ENCODE measurements at places on chromosomes 2 and 18. TPM values are rescaled to one million over a fixed set of nuclear protein-coding genes. Genes with fewer than 3 reads are reported as not detected.

GRCh38 chr2:154556146-154556545 is 142.3 kb upstream of the KCNJ3 start:
- no peaks in the 10 kb centered on the region for H3K36me3 ChIP-seq
- H3K4me3 ChIP-seq: no peak overlapping the region
- H3K27me3 ChIP-seq: no peaks in the 10 kb centered on the region
- no peaks in the 10 kb centered on the region for H3K4me1 ChIP-seq
- no peak overlapping the region for H3K27ac ChIP-seq

DNA sequence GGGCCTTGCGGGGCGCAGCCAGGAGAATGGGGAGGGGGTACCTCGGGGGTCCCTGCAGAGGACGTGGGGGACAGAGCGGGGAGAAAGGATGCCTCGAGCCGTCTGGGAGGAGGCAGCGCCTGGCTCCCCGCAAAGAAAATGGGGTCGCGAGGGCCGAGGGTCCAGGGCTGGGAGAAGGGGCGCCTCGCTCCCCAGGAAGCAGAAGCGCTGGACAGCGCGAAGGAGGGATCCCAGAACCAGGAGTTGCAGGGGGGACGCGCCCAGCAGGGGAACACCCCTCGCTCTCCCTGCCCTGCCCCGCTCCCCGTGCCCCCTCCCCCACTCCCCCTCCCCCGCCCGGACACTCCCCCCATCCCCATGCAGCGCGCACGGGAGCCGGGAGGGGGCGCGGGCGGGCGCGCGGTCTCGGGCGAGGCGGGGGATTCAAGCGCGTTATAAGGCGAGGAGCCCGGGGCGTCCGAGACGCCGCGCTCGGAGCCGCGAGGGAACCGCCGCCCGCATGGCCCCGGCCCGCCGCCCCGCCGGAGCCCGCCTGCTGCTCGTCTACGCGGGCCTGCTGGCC is at the start of gene ERFE:
TSS of gene ERFE (plus strand) at position 462 of the 562 bp plus-strand sequence. CDS start at position 500, 38 bp downstream.
- H3K4me3 ChIP-seq: peak within 1 kb of the TSS; percentile 51
- H3K36me3 ChIP-seq: no peaks in the 10 kb centered on the region
- H3K27me3 ChIP-seq: no peaks in the 10 kb centered on the region
- H3K27ac ChIP-seq: no peak within 1 kb of the TSS
- peaks cover 20% of the 10 kb centered on the region for H3K4me1 ChIP-seq
- DNase-seq: no peak

- no peak for DNase-seq
- no peaks in the 10 kb centered on the region for H3K36me3 ChIP-seq
- H3K27me3 ChIP-seq: no peaks in the 10 kb centered on the region
- H3K4me1 ChIP-seq: no peaks in the 10 kb centered on the region
Measured at GRCh38 chr18:46360102-46360699, 256.0 kb downstream of the HAUS1 start.

- no peak overlapping the region for H3K27ac ChIP-seq
- no peak for DNase-seq
- H3K4me1 ChIP-seq: peaks cover 9% of the 10 kb centered on the region
- H3K4me3 ChIP-seq: no peak overlapping the region
- H3K27me3 ChIP-seq: no peaks in the 10 kb centered on the region
Measured at GRCh38 chr2:227404585-227405271, 17.0 kb upstream of the SCYGR1 start.

DNA sequence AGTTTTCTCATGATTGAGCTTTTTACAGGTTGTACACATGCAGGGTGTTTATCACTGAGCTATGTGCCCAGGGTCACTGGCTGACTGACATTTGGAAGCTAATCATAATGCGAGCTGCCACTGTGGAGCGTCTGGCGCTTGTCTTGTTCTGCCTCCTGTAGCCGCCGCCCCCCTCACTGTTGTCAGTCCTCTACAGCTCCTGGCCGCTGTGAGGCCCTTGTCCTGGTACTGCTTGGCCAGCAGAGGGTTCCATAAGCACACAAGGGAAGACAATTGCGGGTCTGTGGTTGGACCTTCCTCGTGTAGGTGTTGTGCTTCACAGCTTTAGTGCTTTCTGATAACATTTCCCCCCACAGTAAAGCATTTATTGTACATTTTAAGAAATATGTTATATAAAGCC is 105.6 kb upstream of the LDLRAD4 start:
- DNase-seq: peak; percentile 50
- H3K4me3 ChIP-seq: no peak overlapping the region
- H3K36me3 ChIP-seq: peaks cover 23% of the 10 kb centered on the region
- no peaks in the 10 kb centered on the region for H3K4me1 ChIP-seq
- H3K27me3 ChIP-seq: no peaks in the 10 kb centered on the region
- no peak overlapping the region for H3K27ac ChIP-seq

GRCh38 chr2:25389161-25389560 is 47.4 kb upstream of the DNMT3A start:
- H3K27me3 ChIP-seq: no peaks in the 10 kb centered on the region
- no peak overlapping the region for H3K4me3 ChIP-seq
- no peaks in the 10 kb centered on the region for H3K4me1 ChIP-seq
- no peaks in the 10 kb centered on the region for H3K36me3 ChIP-seq
- no peak for DNase-seq

- H3K36me3 ChIP-seq: no peaks in the 10 kb centered on the region
- DNase-seq: no peak
- H3K27ac ChIP-seq: no peak overlapping the region
- H3K4me3 ChIP-seq: no peak overlapping the region
- no peaks in the 10 kb centered on the region for H3K4me1 ChIP-seq
Measured at GRCh38 chr2:43622931-43623451, 14.1 kb upstream of the PLEKHH2 start.

DNA sequence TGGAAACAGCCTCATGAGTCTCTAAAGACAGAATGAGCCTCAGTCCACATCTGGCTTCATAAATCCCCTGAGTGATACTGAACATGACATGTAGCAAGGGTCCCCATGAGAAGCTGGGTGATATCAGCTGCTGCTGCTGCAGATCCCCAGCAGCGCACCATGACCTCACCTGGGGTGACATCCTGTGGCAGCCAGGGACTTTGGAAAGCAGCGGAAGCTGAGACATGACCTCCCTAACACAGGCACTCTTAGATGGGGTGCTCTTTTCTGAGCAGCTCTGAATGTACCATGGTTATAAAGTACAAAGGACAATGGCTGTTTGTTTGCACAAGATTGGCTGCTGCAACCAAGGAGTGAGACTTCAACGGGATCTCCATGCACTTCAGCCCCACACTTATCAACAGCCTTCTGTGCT is 74.7 kb upstream of the TMEM200C start:
- no peak for DNase-seq
- H3K27ac ChIP-seq: no peak overlapping the region
- no peaks in the 10 kb centered on the region for H3K36me3 ChIP-seq
- peaks cover 21% of the 10 kb centered on the region for H3K27me3 ChIP-seq
- H3K4me3 ChIP-seq: no peak overlapping the region

DNA sequence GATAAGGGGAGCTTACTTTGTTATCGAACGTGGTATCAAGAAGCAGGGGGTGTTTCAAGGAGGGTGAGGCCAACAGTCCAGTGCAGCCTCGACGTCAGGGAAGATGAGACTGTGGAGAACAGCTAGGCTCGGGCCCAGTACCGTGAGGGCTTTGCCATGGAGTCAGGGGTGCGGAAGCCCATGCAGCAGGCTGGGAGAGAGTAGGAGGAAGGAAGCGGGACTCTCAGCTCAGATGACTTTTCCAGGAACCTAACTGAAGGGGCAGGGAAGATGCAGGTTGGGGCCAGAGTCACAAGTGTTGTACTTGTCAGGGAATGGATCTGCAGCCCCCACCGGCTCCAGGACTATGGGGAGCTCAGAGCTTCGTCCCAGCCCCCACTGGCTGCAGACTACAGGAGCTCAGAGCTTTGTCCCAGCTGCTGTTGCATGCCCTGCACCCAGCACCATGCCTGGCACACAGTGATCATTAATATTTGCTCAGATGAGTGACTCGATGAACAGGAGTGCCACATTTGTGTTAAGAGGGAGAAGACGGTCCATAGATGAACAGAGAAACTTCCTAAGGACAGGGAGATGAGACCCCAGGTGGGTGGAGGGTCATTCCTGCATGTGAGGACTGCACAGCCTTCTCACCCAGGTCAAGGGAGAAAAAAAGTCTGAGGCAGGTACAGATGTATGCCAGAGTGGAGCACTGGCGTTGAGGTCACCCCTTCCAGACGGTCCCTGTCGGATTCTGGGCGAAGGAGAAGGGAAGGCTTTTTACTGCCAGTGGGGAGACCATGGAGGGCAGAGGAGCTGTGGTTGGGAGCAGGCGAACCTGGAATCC is 36.4 kb downstream of the PTGR3 start:
- H3K4me3 ChIP-seq: no peak overlapping the region
- no peaks in the 10 kb centered on the region for H3K27me3 ChIP-seq
- no peaks in the 10 kb centered on the region for H3K4me1 ChIP-seq
- no peak for DNase-seq
- no peaks in the 10 kb centered on the region for H3K36me3 ChIP-seq
- H3K27ac ChIP-seq: no peak overlapping the region

GRCh38 chr2:132374551-132374950 is 42.1 kb upstream of the GPR39 start:
- DNase-seq: peak; percentile 75
- H3K27ac ChIP-seq: peak overlapping the region; percentile 37
- no peaks in the 10 kb centered on the region for H3K36me3 ChIP-seq
- H3K4me1 ChIP-seq: no peaks in the 10 kb centered on the region
- no peaks in the 10 kb centered on the region for H3K27me3 ChIP-seq

- H3K36me3 ChIP-seq: peaks cover 15% of the 10 kb centered on the region
- H3K27ac ChIP-seq: no peak overlapping the region
- no peak for DNase-seq
- H3K4me1 ChIP-seq: peaks cover 8% of the 10 kb centered on the region
- no peaks in the 10 kb centered on the region for H3K27me3 ChIP-seq
Measured at GRCh38 chr2:46950314-46950713, 34.7 kb upstream of the MCFD2 start.

GRCh38 chr2:133166031-133166430 is 402.2 kb downstream of the NCKAP5 start:
- no peaks in the 10 kb centered on the region for H3K4me1 ChIP-seq
- H3K27me3 ChIP-seq: no peaks in the 10 kb centered on the region
- H3K4me3 ChIP-seq: no peak overlapping the region
- H3K27ac ChIP-seq: no peak overlapping the region
- peak; percentile 48 for DNase-seq

DNA sequence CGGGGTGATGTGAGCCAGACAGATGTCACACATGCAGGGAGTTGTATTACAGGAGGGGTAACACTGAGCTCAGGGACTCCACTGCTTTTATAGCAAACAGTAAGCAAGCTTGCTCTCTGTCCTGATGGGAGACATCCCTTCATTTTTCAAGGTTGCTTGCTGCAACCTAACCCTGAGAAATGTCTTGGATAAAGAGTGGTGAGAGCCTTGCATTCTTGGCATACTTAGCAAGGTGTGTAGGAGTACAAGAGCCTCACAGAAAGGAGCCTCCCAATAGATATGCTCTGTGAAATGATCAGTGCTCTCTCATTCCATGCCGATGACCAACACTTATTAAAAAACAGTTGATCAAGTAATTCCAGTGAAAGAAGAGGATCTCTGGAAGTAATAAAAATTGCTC is 8.1 kb downstream of the PFN4 start:
- H3K27me3 ChIP-seq: no peaks in the 10 kb centered on the region
- no peaks in the 10 kb centered on the region for H3K36me3 ChIP-seq
- H3K27ac ChIP-seq: no peak overlapping the region

DNA sequence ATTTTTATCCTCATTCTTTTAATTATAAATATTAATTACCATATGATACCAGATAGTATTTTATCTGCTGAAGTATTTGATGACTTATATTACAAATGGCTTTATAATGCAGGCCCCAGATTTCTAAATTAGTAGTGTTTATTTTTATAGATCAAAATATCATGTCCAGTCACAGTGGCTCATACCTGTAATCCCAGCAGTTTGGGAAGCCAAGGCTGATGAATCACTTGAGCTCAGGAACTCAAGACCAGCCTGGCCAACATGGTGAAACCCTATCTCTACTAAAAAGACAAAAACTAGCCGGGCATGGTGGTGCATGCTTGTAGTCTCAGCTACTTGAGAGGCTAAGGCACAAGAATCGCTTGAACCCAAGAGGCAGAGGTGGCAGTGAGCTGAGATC is 100.1 kb upstream of the ARHGAP15 start:
- no peak overlapping the region for H3K4me3 ChIP-seq
- no peak overlapping the region for H3K27ac ChIP-seq

DNA sequence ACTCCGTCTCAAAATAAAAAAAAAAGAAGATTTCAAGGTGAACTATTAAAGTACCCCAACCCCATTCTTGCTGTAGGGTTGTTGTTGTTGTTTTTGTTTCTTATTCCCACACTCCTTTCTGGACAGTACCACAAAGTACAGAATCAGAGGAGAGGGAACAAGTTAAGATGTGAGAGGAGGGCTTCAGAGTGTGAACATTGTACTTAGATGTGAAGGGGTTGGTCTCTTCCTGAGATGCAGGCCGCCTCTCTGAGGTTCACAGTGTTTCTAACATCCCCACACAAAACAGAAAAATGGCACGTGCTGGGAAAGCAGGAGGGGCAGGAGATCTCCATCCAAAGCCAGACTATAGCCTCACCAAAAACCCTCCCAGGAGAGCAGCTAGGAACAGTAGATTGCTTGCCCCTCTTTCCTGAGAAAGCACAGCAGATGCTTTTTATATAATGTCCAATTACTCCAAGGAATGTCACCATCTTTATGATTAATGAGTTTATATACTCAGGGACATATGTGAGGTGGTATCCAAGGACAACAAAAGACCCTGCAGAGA is 22.6 kb downstream of the ADD2 start:
- no peaks in the 10 kb centered on the region for H3K36me3 ChIP-seq
- H3K27ac ChIP-seq: no peak overlapping the region
- H3K4me1 ChIP-seq: peaks cover 2% of the 10 kb centered on the region

DNA sequence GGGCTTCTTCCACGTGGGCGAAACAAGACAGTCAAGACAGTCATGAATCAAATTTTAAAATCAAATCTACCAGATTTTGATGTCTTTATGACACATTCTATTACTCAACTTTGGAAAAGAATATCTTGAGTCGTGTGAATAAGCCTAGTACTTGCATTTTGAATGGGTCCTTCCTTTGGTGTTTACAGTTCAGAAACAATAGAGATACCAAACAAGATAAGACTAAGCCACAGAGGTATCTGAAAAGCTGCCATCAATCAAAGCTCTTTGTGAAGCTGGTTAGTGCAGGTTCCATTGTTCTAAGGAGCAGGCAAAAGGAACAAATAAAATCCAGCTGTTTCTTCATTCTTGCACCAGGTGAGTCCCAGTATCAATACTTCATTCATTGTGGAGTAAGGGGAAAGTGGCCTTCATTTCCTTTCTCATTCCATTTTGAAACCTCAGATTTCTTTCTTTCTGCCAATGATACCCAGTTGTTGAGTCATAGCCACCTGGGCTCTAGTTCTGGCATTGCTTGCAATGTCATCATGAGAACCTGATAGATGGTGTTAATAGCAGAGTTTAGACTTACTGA is 151.7 kb upstream of the L3MBTL4 start:
- peaks cover 3% of the 10 kb centered on the region for H3K27me3 ChIP-seq
- no peak overlapping the region for H3K4me3 ChIP-seq
- H3K36me3 ChIP-seq: no peaks in the 10 kb centered on the region
- DNase-seq: no peak
- H3K27ac ChIP-seq: no peak overlapping the region

CCDC141 gene
- total RNA-seq: 0.18 TPM

OR6B3 gene
- not detected for total RNA-seq

COL4A4 gene
- total RNA-seq: 0.62 TPM

GPD2 gene
- 27.5 TPM for total RNA-seq

IGFBP5 gene
- 422 TPM for total RNA-seq

CD8B gene
- total RNA-seq: not detected

CPO gene
- not detected for total RNA-seq

PRSS56 gene
- total RNA-seq: not detected

ALK gene
- total RNA-seq: 0.16 TPM

CD8A gene
- total RNA-seq: not detected

CELF4 gene
- not detected for total RNA-seq

UGT1A3 gene
- not detected for total RNA-seq

HTR2B gene
- total RNA-seq: not detected

GATA6 gene
- total RNA-seq: 10.9 TPM

All from astrocyte (in vitro differentiated cells and primary cell).